Activated T-helper 9 cell treated with anti-CD3 and anti-CD28 coated beads, Interleukin-2, amount 50 U/mL, for 16 hours (primary cell): ENCODE measurements at places on chromosomes 6 and 20.
A peak's percentile ranks its signal among the peaks of the same experiment; 100 is the strongest.

GRCh38 chr6:96138406-96138805 lies 122.6 kb downstream of the FUT9 start:
- no peak for DNase-seq

DNA sequence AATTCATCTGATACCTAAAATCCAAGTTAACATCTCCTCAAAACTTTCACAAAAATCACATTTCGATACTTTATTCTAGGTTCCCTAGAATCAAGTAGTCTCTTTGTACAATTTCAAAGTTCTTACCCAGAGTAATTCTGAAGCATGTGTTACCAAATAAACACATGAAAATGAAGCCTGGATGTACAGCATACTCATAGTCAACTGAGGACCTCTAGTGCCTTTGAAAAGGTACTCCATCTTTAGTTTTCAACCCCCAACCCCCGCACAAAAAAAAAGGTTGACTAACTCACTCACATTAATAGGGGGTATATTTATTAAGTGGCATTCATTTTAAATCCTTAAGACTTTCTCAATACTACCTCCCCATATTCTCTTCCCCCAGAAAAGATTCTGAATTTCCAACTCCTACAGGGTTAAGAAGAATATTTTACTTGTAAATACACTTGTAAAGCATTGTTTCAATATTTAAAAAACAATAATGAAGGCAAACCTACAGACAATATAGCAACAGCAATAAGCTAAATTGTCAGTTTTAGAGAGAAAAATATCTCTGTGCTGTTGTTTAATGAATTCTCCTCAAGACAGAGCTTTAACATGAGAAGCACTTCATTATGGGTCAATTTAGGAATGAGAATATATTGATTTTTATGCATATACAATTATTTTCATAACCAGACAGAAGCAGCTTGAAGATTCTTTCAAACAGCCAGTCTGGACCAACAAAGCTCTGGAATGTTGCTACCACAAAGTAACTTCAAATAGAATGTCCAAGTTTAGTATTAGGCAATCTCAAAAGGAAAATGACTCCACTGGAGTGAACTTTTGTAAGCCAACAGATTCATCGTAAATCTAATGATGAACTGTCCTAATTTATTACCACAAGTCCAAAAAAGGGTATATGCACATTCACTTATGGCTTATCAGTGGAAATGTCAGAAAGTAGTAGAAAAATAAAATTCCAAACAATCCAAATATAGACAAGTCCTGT lies 3.3 kb downstream of the PLN start:
- no peak for DNase-seq

GRCh38 chr6:36615018-36615761 lies 21.0 kb downstream of the SRSF3 start:
- peak; percentile 25 for DNase-seq

DNA sequence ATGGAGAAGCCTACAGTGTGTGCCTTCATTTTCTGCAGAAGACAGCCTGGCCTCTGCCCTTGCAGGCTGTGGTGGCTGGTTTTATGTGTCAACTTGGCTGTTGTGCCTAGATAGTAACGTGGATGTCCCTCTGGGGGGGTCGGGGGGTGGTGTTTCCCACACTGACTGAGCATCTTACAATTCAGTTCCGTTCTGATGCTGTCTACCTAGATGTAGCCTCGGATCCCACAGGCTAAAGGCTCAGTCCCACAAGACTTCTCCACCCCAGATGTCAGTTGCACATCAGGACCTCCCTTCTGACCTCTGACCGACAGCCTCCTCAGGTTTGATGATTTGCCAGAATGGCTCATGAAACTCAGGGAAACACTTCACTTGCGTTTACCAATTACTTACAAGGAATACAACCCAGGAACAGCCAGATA lies 4.4 kb downstream of the PYGB start:
- no peak for DNase-seq

DNA sequence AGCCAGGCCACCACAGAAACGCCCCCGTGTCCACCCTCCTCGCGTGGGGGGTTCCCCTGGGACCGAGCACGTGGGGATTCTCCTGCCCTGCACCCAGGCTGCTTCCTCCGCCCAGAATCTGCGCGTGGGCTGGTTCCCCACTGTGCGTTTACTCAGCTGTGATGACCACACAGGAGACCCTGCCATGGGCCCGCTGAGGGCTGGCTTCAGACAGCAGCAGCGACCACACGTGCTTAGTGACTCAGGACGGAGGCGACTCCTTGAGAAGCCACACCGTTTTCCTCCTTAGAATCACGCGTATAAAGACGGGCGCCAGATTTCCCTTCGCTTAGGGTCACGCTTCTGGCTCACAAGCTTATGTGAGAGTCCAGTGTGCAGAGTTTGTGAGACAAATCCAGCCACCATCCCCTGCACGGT lies 63.9 kb upstream of the PDE10A start:
- no peak for DNase-seq

DNA sequence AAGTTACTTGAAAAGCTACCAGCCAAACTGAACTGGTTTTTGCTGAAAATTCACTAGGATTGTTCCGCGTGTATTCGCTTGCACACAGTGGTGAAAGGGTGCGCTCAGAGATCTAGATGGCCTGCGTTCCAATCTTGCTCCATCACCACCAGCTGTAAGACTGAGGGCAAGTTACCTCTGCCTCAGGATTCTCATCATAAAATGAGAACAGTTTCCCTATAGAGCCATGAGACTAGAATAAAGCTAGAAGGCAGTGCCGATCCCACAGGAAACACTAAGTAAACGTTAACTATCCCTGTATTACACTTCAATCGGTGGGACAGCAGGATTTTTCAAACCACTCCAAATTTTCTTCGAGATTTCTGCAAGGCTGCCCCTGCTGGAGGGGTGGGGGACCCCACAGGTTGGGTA lies 838 bp downstream of the AHCY start:
- DNase-seq: no peak

GRCh38 chr6:142444881-142445301 lies 143.1 kb downstream of the ADGRG6 start:
- no peak for DNase-seq
